ENCODE measurements at places on chromosomes 4 and X.

DNA sequence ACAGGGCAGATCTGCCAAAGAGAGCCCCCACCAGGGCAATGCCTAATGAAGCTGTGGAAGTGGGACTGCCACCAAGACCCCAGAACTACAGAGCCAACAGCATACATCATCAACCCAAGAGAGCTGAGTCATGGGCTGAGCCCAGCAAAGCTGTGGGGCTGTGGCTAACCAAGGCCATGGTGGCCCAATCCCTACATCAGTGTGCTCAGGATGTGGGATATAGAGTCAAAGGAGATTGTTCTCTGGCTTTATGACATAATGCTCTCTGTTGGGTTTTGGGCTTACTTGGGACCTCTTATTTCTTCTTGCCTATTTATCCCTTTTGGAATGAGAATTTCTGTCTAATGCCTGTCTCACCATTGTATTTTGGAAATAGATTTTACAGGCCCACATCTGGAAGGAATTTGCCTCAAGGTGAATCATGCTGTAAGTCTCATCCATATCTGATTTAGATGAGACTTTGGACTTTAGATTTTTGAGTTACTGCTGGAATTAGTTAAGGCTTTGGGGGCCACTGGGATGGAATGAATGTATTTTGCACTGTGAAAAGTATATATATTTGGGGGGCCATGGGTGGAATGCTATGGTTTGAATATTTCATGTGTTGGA, 5.4 kb upstream of the PRDM5 start:
- DNase-seq: no peak

DNA sequence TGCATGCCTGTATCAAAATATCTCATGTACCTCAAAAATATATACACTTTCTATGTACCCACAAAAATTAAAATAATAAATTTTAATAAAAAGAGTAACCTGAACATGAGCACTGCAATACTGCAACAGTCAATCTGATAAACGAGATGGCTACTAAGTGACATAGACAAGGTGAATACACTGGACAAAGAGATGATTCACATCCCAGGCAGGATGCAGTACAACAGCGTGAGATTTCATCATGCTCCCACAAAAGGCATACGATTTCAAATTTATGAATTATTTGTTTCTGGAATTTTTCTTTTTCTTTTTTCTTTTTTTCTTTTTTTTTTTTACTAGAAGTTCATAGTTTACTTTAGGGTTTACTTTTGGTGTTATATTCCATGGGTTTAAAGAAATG, 12.2 kb upstream of the FGF16 start:
- DNase-seq: no peak

GRCh38 chr4:3331511-3332394, 38.9 kb downstream of the RGS12 start:
- DNase-seq: no peak

DNA sequence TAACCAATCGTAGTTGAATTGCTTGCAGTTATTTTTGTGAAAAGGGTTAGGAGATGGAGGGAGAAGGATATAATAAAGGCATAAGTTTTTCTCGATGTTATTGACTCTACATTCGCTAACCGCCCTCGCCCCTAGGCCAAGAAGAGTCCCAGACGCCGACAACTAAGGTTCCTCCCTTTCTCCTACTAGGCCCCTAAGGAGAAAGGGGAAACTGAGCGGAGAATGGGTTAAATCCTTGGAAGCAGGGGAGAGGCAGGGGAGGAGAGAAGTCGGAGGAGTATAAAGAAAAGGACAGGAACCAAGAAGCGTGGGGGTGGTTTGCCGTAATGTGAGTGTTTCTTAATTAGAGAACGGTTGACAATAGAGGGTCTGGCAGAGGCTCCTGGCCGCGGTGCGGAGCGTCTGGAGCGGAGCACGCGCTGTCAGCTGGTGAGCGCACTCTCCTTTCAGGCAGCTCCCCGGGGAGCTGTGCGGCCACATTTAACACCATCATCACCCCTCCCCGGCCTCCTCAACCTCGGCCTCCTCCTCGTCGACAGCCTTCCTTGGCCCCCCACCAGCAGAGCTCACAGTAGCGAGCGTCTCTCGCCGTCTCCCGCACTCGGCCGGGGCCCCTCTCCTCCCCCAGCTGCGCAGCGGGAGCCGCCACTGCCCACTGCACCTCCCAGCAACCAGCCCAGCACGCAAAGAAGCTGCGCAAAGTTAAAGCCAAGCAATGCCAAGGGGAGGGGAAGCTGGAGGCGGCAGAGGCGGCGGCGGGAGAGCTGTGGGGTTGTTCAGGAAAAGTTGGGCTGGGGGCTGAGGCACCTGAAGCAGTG, 5.9 kb downstream of the ATOH1 start:
- DNase-seq: no peak

- DNase-seq: no peak
Observed at GRCh38 chr4:177485528-177485927, 43.3 kb upstream of the AGA start.

GRCh38 chr4:145299380-145300076, 119.1 kb upstream of the OTUD4 start:
- no peak for DNase-seq

DNA sequence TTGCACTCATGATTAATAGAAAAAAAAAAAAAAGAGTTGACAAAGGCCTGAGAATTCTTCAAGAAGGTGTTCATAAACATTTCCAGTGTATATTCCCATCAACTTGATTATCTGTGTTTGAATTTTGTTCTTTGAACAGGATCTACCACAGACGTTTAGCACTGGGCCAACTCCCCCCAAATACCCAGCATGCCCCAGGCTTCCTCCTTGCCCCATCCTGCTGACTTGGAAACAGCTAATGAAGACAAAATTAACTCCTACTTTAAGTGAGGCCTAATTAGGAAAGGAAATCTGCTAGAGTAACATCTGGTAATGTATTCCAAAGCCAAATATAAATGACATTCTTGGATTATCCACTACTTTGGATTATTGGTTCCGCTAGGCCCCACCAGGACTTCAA, 52.5 kb downstream of the PPARGC1A start:
- no peak for DNase-seq

- DNase-seq: no peak
Observed at GRCh38 chrX:135923353-135923752, 29.8 kb downstream of the SAGE1 start.

DNA sequence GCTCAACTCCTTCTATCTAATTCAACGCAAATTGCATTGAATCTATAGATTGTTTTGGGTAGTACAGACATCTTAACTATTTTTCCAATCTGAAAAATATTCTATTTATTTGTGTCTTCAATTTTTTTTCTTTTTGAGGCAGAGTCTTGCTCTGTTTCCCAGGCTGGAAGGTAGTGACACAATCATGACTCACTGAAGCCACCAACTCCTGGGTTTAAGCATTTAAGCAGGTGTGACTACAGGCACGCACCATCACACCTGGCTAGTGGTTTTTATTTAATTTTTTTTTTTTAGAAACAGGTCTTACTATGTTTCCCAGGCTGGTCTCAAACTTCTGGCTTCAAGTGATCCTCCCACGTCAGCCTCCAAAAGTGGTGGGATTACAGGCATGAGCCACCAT, 98.3 kb downstream of the GK start:
- DNase-seq: no peak

- no peak for DNase-seq
Observed at GRCh38 chrX:54067766-54068165, 23.5 kb upstream of the PHF8 start.

DNA sequence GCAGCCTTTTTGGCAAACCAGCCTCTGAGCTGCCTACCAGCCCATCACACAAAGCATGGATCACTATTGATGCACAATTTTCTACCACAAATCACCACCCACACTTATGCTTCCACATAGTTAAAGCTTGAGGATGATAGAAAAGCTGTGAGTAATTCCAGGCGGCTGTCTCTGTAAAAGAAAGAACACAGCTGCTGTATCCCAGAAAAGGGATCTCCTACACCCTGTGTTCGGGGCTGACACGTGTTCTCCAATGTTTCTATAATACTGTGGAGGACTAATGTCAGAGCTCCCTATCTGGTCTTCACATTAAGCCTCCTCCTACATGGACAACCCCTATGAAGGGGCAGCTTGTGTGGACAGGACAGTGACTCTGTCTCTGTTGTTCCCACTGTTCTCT, 12.5 kb upstream of the BRS3 start:
- DNase-seq: no peak

GRCh38 chr4:40301603-40302002, 33.5 kb upstream of the CHRNA9 start:
- DNase-seq: no peak

DNA sequence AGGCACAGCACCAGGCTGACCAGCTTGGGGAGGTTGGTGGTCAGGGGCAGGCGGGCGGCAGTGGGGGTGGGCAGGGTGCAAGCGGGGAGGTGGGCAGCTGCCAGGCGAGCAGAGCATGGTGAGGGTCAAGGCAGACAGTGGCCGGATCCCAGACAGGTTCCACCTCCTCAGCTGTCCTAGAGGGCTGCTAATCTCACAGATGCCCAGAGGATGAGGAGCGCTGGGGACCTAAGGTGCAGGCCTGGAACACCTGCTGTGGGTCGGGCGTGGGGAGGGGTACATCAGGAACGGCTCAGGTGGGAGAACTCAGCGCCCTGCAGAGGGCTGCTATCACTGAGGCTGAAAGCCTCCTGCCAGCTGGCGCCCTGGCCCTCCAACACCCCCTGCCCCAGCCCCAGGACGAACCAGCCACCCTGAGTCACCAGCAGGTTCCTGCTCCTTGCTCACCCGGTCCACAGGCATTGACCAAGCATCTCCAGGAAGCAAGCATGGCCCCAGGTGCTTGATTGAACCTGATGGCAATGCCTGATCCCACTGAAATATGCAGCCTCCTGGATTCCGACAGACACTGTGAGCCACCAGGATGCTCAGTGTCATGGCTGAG, 28.4 kb upstream of the C4orf50 start:
- DNase-seq: no peak

- DNase-seq: no peak
Observed at GRCh38 chr4:173046144-173046543, 122.5 kb upstream of the GALNT7 start.

GRCh38 chr4:118942465-118942864, 53.8 kb downstream of the SYNPO2 start:
- no peak for DNase-seq

Measured in renal cortex interstitium (tissue), 15 donors.